ENCODE measurements at places on chromosomes 6 and 20.

DNA sequence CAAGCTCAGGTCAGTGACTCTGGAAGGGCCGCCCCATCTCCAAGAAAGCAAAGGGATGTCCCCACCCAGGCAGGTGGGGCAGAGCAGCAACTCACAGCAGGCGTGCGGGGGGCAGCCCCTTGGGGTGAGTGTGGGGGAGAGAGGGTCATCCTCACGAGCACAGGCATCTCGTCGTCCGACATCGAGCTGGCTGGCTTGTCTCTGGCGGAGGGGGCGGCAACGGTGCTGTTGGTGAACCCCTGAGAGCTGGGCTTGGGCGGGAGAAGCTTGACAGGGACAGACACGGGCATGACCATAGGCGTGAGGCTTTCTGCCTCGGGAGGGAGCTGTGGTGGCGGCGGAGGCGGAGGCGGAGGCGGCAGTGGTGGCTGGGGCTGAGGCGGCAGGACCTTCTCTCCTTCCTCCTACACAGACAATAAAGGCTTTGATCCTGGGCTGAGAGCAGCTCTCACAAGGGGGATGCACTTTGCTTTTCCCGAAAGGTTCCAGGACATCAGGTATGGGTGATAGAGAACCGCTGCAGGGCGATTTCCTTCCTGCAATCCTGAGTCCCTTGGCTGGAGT is 45.6 kb upstream of the MRPS10 start:
- DNase-seq, result peak; percentile 31

DNA sequence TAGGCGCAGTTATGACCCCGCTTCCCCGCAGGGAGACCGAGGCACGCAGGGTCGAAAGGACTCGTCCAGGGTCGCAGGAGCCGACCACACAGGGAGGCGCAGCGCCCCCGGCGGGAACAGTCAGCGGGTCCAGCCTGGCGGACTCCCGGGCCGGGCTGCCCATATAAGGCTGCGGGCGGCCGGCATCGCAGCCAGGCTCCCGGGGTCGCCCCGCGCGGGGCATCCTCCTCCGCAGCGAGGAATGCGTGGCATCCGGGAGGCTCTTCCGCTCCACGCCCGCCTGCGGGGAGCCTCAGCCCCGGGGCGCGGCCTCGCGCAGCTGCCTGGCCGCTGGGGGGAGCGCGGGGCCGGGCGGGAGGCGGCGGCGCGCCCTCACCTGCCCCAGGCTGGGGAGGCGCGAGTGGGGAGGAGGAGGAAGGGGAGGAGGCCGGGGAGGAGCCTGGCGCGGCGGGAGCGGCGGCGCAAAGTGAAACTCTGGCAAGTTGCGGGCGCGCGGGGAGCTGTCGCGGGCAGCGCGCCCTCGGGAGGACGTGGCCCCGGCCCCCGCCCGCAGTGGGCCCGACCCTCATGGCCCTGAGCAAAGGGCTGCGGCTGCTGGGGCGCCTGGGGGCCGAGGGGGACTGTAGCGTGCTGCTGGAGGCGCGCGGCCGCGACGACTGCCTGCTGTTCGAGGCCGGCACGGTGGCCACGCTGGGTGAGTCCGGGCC is at the start of gene SYNJ2:
SYNJ2 (plus strand) TSS at position 469 of the 707 bp plus-strand sequence; CDS start at position 568, 99 bp downstream.
- DNase-seq, result peak; percentile 86

GRCh38 chr6:42336431-42336830 is 115.3 kb downstream of the TRERF1 start:
- DNase-seq, result no peak

GRCh38 chr20:21739682-21740081 is 34.2 kb downstream of the PAX1 start:
- no peak for DNase-seq

GRCh38 chr20:8720089-8720488 is 348.8 kb upstream of the PLCB4 start:
- no peak for DNase-seq

DNA sequence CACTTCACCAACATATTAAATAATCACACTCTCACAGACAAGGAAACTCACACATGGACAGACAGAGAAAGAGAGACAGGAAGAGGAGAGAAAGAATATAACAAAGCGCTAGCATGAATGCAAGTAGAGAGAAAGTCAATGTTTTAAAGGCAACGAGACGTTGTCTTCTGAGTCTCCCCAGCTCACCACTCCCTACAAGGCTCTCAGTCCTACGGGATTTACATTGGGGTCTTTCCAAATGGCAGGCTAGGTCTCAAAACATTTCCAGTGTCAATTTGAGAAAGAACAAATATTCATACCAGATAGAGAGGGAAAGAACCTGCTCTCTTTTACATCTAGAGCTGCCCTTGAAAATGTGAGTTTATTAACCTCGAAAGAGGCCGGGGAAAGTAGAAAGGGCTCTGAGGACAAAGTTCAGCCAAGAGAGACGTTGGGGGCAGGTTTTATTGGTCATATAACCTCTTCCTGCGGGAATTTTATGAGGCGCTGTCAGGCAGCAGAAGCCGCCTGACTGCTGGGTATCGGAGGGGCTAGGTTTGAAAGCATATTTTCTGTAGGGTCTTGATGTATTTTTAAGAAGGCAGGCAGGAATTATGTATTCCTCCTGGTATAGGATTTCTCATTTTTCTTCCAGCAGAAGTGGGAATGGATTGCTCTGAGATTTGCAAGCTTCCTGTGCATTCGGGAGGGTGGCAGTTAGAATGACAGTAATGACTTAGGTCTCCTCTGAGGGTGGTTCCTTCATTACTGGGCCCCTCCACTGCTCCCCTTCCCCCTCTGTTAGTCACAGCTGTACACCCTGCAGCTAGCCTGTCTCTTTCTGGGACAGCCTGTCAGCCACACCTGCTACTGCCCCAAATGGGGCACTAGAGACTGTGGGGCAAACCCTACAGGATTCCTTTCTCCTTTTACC is 34.4 kb upstream of the KIF16B start:
- peak; percentile 28 for DNase-seq

DNA sequence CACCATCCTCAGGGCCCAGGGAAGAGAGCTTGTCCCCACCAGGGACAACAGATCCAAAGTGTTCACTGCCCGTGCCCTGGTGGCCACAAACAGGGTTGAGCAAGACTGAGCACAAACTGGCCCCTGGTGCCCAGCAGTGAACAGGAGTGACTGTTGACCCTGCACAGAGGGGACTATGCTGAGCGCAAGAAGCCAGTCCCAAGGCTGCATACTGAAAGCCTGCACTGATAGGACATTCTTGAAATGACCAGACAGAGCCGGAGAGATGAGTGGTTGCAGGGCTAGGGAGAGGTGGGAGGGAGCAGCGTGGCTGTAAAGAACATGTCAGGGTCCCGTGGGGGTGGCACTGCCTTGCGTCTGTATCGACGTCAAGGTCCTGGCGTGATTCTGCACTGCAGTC is 2.9 kb upstream of the FNDC11 start:
- no peak for DNase-seq

DNA sequence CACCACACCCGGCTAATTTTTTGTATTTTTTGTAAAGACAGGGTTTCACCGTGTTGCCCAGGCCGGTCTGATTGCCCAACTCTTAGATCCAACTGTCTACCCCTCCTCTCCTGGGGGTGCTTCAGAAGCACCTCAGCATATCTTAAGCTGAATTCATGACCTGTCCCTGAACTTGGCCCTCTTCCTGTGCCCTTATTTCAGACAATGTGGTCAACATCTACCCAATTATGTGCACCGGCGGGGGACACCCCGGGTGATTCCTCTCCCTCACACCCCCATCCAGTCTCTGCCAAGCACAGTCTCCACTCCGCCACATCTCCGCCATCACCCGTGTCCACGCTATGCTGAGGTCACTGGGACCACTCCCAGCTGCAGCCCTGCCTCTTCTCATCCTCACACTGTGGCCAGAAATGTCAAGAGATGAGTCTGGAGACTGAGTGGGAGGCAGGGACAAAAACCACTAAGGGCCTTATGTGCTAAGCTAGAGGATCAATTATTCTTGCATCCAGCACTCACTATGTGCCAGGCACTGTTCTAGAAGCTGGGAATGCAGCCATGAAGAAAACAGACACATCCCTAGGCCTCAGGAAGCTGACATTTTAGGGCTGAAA is 111.9 kb downstream of the ARMC2 start:
- no peak for DNase-seq

DNA sequence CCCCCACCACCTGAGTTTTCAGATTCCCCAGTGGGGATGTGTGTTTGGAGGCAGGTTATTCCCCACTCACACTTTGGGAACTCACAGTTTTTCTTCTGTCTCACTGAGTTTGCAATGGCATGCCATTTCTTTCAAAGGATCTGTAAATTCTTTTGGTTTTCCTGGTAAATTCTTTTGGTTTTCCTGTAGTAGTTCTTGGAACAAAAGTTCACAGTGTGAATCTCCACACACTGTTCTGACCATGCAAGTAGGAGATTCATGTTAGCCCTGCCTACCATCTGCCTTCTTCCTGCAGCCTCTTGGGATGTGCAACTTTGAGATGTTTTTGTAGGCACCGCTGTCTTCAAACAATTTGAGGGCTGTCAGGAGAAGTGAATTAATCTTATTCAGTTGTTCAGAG is 165.6 kb upstream of the OGFRL1 start:
- no peak for DNase-seq

Measured in right kidney (tissue), 9 donors.